ENCODE measurements at places on chromosomes 4 and X.

DNA sequence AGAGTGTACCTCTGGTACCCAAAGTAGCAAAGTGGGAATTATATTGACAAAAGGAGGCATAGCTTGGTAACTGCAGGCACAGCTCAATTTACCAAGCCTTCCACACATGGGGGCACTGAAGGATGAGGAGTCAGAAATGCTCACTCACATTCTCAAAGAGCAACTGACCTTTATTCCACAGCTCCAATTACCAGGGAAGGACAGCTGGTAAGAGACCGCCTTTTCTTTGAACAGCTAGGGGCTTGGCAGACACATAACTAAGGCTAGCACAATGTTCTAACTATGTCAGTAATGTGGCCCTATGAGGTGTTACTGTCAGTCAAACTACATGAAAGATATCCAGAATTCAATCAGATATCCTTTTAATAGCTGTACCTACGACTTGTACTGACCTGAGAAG, 20.5 kb upstream of the STS start:
- no peak for DNase-seq

DNA sequence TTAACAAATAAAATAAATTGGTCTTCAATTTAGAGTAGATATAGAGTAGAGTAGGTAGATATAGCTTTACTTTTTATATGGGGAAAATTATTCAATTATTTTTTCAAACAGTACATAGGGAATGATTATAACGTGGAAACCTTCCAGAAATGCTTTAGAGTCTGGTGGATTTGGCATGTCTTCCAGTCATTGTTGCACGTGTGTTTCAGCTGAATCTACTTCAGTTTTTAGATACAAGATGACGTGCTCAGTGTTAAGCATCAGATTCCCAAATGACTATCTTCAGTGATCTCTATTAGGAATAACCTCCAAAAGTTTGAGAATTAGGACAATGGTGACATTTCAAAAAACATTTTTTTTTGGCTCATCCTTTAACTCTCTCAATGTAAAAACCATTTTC, 616.9 kb downstream of the ANKRD50 start:
- DNase-seq: no peak

DNA sequence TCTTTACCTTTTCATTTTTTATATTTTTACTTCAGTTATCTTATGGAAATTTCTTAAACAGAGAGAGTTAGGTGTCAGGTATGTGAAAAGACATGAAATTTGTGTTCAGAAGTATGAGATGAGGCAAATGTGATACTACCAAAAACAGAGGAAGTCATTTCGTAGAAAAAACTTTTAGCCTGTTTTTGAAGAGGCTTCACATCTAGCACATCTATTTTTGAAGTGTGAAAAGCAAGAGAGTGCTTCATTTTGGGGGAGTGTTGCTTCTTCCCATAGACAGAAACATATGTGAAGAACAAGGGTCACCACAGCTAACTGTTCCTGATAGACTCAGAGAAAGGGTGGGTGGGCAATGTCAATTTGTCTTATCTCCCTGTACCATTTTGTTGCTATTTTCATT, 125.3 kb downstream of the TET2 start:
- DNase-seq: no peak

DNA sequence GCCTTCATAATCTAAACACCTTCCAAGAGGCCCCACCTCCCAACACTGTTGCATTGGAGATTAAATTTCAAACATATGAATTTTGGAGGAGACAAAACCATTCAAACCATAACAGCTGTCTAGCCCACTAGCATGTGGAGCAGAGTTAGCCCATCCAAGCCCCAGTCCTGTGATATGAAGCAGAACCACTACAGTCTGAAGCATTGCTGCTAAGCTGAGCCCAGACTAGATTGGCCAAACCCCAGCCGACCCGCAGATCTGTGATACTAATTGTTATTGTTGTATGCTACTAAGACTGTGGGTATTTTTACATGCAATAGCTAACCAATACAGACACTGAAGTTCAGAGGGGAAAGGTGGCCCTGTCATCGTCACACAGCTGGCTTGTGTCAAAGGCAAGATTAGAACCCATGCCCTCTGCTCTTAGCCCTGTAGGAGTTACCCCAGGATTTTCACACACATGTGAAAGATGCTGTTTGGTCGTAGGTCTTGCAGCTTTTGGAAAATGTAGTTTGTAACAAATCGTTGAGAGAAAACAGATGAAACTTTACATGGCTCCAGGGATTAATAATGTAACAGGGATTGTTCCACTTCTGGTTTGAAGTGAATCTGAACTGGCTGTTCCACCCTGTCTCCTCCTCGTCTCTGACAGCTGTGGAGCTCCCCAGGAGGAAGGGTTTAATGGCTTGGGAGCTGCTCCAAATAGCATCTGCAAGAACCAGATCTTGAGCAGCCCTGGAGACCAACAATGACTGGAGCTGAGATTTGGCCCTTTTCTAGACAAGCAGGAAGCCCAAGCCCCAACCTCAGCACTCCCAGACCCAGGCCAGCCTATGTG, 517.5 kb downstream of the MID1IP1 start:
- DNase-seq: no peak

- no peak for DNase-seq
Measured at GRCh38 chr4:51842167-51842553, 793 bp upstream of the DCUN1D4 start.

DNA sequence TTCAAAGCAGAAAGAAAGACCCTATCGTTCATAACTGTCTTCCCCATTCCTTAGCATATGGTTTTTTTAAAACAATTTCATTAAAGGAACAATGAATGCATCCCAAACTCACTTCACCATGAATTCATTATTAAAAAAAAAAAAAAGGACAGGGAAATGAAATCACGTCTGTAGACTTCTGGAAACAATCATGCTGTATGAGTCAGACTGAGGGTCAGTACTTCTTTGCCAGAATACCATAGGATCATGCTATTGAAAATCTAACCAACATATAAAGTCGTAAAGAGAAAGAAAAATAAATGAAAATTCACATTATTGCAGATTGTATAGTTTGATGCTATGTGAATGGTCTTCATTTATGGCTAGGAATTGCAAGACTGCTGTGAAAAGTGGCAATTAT, 144.4 kb downstream of the PCDH18 start:
- DNase-seq: no peak

DNA sequence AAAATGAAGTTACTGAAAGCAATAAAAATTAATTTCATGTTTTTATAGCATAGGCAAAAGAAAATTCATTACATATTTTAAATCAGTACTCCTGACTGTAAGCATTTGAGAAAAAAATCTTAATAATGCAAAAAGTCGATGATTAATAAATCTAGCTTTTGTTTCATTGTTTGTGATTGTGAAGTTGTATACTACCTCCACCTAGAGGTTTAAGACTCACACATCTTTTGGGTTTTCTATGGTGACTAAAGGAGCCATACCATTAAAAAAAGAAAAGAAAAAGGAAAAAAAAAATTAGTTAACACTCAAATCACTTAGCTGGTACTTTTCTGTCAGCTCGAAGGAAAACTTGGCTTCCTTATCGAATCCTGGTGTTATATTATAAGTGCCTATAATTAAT, 2.0 kb downstream of the GABRA2 start:
- DNase-seq: no peak
